Fibroblast of the aortic adventitia (primary cell): ENCODE measurements at places on chromosomes 11 and 22.

DNA sequence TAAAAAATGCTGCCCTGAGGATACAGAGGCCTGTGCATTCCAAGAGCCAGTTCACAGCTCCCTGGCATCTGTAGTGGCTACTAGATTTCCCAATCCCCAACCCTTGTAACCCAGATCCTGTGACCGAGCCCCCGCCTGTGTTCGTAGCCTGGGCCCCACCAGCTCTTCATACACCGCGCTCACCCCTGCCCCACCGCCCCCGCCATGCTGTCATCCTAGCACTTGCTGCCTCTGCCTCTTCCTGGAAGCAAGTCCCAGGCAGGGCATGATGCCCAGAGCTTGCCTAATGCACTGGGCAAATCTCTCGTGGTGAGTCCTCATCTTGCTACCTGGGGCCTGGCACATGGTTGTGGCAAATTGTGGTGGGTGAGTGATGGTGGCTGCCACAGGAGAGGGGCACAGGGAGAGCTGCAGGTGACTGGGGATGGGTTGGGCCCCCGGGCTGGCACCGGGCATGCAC lies 7.1 kb downstream of the MGAT3 start:
- DNase-seq: peak; percentile 22

GRCh38 chr22:29083933-29084591 lies 11.2 kb downstream of the KREMEN1 start:
- peak; percentile 29 for DNase-seq

DNA sequence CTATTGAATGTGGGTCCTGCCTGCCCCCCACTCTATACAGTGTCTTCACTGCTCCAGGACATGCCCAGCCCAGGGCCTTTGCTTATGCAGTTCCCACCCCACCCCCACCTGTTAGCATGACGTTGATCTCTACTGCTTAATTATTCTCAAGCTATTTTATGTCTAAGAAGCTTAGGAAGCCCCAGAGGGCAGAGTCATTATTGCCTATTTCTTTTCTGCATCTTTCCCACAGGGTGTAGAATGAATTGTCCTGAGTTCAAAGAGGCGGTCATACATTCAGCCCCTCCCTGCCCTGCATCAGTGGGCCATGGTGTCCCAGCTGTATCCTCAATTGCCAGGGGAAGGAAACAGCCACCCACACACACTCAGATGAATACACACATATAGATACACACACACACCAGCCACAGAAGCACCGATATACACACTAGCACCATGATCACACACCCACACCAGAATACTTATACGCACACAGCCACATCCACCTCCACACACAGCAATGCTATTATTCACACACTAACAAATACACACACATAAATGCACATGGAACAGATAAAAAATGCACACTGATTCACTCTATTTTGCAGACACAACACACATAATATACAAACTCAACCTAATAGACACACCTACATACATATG lies 1.5 kb downstream of the PDE2A start:
- DNase-seq: no peak

- DNase-seq: no peak
Measured at GRCh38 chr22:39873965-39874364, 19.6 kb downstream of the ENTHD1 start.

GRCh38 chr22:17774206-17774925 lies at the start of gene BID:
TSS of gene BID (minus strand) at chr22:17774469. CDS start at chr22:17750116, 24,353 bp downstream.
- no peak for DNase-seq

GRCh38 chr11:46554213-46555147 lies 39.3 kb downstream of the AMBRA1 start:
- DNase-seq: peak; percentile 89

GRCh38 chr11:120310870-120311269 lies 14.2 kb upstream of the TLCD5 start:
- DNase-seq: no peak

DNA sequence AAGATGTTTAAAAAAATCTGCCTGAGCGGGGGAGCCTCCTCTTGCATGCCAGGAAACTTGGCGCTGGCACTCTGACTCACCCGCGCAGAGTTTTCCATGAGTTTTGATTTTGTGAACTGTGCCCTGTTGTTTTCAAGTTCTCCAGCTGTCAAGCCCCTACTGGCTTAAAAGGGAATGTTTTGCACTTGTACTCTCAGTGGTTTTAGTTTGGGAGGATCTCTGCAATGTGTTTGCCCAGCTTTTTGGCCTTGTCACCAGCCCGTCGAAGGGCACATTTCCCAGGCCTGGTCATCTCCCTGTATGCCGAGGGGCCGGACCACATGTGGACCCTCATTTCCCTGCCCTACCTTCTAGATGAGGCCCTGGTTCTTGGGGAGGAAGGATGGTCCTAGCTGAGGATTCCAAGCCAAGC lies 12.2 kb downstream of the MRGPRF start:
- peak; percentile 91 for DNase-seq

- peak; percentile 53 for DNase-seq
Measured at GRCh38 chr11:96072592-96072991, 148.7 kb upstream of the MTMR2 start.

GRCh38 chr11:44275961-44276550 lies 33.9 kb downstream of the ALX4 start:
- no peak for DNase-seq

- peak; percentile 69 for DNase-seq
Measured at GRCh38 chr11:59755701-59756557, 753 bp downstream of the STX3 start.

GRCh38 chr11:124463324-124463723 lies 17.8 kb upstream of the OR8B8 start:
- no peak for DNase-seq

- no peak for DNase-seq
Measured at GRCh38 chr11:17907046-17907445, 105.8 kb downstream of the SERGEF start.

GRCh38 chr11:72405009-72405408 lies 29.3 kb downstream of the CLPB start:
- DNase-seq: no peak

- peak; percentile 44 for DNase-seq
Measured at GRCh38 chr11:27697679-27698275, 2.5 kb downstream of the BDNF start.

- no peak for DNase-seq
Measured at GRCh38 chr11:109088086-109088485, 333.9 kb upstream of the C11orf87 start.

- DNase-seq: no peak
Measured at GRCh38 chr22:22674467-22674866, 30.1 kb downstream of the GGTLC2 start.

- no peak for DNase-seq
Measured at GRCh38 chr11:40797981-40798380, 661.5 kb downstream of the LRRC4C start.

DNA sequence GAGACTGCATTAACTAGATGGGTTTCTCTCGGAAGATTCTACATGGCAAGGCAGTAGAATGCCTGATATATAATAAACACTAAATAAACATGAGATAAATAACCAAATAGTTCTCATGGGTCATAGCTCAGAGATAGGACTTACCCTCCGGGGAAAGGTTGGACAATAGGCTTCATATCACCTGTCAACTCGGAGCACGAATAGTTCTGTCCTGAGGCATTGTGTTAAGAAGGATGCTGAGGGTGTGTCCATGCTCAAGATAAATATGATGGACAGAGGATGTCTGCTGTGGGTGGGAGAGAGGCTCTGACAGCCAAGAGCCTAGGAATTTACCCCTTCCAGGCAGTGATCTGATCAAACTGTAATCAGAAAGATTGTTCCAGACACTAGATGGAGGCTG lies 474.0 kb downstream of the MIAT start:
- no peak for DNase-seq

DNA sequence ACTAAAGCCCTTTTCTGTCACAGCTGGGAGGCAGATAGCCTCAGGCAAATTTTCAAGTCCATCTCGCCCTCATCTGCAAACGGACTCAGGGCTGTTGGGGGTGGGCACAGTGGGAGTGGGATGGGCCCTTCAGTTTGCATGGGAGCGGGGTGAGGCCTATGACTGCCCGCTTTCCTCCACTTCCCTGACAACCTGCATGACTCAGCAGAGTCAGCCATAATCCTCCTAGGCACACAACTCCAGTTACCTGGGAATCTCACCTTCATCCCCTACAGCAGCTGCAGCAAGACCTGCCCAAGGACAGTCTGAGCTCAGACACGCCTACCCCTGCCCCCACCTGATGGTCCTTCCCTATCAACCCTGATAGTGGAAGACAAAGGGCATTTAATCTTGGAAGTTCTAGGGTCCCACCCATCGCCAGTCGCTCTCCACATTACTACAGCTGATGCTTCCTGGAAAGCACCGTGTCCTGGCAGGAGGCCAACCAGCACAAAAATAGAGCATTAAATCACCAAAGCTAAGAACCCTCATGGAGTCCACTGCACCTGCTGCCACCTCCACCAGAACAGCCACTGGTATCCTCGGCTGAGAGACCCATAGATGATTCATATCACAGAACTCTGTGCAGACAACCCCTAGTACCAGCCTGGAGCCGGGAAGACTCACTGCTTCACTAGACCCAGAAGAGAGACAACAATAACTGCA lies 319.3 kb downstream of the DCDC1 start:
- DNase-seq: no peak

- DNase-seq: peak; percentile 35
Measured at GRCh38 chr11:833114-833791, 501 bp downstream of the CD151 start.

DNA sequence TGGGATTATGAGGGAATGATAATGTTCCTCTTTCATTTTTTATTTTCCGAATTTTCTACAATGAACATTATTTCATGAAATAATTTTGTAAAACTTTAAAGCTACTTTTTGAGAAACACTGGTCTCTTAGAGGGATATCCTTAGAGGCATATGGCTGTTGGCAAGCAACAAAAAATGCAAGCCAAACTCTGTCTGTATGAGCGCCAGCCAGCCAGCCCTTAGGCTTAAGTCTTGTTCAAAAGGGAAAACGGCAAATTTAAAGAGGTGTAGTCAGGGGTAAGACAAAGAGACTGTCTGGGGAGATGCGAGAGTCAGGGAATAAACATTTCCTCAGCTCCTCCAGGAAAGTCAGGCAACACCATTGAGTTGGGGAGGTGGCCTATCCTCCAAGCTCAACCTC lies 22.5 kb downstream of the ASCC2 start:
- DNase-seq: peak; percentile 54

- DNase-seq: no peak
Measured at GRCh38 chr11:64085906-64086257, 50.2 kb downstream of the FLRT1 start.

- DNase-seq: no peak
Measured at GRCh38 chr11:108568195-108568858, 25.2 kb downstream of the EXPH5 start.

- DNase-seq: no peak
Measured at GRCh38 chr11:101255036-101255435, 125.4 kb upstream of the PGR start.

DNA sequence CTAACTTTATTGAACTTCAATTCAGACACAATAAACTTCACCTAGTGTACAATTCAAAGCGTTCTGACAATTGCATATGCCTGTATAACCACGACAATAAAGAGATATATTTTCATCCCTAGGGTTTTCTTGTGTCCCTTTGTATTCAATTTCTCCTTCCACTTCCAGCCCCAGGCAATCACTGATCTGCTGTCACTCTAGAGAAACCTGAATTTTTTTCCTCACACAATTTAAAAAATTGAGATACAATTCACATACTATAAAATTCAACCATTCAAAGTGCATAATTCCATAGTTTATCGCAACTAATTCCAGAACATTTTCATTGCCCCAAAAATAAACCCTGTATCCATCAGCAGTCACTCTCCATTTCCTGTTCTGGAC lies 116.6 kb downstream of the MRTFA start:
- DNase-seq: no peak

DNA sequence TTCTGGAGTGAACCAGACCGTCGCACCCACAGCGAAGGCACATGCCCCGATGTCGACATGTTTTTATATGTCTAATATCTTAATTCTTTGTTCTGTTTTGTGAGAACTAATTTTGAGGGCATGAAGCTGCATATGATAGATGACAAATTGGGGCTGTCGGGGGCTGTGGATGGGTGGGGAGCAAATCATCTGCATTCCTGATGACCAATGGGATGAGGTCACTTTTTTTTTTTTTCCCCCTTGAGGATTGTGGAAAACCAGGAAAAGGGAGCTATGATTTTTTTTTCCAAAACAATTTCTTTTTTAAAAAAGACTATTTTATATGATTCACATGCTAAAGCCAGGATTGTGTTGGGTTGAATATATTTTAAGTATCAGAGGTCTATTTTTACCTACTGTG lies 49.2 kb upstream of the OR4B1 start:
- no peak for DNase-seq

DNA sequence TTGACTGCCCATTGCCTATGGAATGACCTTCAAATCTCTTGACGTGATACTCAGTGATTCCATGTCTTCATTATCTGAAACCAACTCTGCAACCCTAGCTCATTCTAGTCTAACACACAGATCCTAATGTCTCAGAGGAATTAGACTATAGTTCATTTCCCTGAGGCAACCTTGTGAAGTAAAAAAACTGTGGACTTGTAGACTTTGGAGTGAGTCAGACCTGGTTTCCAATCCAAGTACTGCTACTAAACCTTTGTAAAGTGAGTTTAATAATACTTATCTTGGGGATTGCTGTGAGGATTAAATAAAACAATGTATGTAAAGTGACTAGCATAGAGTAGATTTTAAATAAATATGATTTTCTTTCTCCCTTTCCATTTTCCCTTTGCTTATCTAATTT lies 226.1 kb downstream of the BLID start:
- DNase-seq: peak; percentile 83

DNA sequence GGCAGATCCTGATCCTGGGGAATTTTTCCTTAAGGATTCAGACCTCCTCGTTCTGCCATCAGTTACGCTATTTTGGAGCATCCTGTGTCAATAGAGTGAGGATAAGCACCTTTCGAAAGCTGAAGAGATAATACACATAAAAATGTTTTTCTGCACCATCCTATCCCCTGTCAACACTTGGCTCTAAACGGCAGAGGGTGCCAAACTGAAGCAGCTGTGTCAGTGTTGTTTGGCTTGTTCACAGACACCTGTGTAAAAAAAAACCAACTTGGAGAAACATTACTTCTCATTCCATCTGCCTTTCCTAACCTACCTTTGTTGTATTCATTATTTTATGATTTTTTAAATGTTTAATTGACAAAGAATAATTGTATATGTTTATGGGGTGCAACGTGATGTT lies 417.0 kb upstream of the DDI1 start:
- no peak for DNase-seq

DNA sequence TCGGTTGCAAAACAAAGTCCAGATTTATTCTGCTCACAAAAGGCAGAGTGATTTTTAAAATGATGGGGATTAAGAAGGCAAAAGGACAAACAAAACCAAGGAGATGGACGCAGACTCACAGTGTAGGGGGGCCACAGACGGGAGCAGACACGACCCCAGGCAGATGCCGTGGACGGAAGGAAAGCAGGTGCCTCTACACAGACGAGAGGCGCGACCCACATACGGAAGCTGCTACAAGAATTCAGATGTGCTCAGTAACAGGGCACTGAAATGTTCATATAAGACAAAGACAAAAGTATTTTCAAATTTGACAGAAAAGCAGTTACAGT lies 148.9 kb downstream of the BRD1 start:
- DNase-seq: no peak
